Omental fat pad (tissue), 4 donors: ENCODE measurements at places on chromosomes 3 and 15. TPM values are rescaled to one million over a fixed set of nuclear protein-coding genes. Genes with fewer than 3 reads are reported as not detected.

The A4GNT gene
- total RNA-seq, result not detected

The TGM5 gene
- 0.28 TPM for total RNA-seq

The SLC22A14 gene
- 0.65 TPM for total RNA-seq

The SCAANT1 gene
- total RNA-seq, result not detected

The CCDC54 gene
- not detected for total RNA-seq

The SLMAP gene
- 42.7 TPM for total RNA-seq

The SPATA12 gene
- not detected for total RNA-seq

The ALPK3 gene
- total RNA-seq, result 3.1 TPM

The NISCH gene
- total RNA-seq, result 59.8 TPM

The UROC1 gene
- total RNA-seq, result not detected

The IQCF5 gene
- not detected for total RNA-seq

DNA sequence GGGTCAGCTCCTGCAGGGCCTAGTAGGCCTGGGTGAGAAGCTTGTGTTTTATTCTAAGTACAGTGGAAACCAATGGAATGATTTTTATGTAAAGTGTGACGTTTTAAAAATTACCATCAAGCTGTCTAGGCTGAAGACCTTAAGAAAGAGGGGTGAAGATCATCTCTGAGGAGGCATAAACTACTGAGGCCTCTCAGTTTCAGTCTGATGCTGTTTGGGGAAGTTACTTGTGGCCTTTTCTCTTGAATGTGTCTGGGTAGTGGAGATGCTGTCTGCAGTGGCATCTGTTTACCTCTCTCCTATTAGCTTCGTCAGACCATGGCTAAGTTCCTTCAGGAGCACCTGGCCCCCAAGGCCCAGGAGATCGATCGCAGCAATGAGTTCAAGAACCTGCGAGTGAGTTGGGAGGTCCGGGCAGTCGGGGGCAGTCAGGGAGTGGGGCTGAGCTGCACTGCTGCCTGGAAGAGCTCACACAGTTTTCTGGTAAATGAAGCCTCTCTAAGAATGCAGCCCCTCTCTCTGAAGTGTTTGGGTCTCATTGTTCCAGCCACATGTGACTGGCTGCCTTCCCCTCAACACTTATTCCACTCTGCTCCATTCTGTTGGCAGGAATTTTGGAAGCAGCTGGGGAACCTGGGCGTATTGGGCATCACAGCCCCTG is 1.9 kb downstream of the IVD start:
- no peak for DNase-seq

- DNase-seq, result no peak
These were observed 698 bp downstream of the GRM7 start for GRCh38 chr3:6861625-6862000.

- no peak for DNase-seq
These were observed 79.9 kb downstream of the MYH15 start for GRCh38 chr3:108430540-108430939.

- DNase-seq, result no peak
These were observed 313.9 kb upstream of the NR2E3 start for GRCh38 chr15:71496336-71496955.

GRCh38 chr15:101528917-101529299 is 39.4 kb upstream of the PCSK6 start:
- DNase-seq, result no peak

GRCh38 chr15:45892182-45892581 is 257.4 kb downstream of the SQOR start:
- DNase-seq, result no peak

DNA sequence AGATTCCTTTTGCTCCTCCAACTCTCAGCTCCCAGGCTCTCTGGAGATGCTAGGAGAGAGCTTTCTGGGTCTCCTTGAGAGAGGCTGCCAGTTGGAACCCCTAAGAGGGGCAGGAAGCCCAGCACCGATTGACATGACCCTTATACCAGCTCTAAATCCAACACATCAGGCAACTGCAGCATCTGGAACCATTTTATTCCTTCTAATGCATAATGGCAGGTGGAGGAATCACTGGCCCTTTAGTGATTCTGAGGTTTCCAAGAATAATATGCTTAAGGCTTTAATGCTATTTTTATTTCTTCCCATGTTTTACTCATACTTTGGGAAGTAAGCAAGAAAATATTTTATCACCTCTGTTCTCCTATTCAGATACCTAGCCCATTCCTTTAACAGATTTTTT is 60.3 kb upstream of the TEX264 start:
- DNase-seq, result no peak

DNA sequence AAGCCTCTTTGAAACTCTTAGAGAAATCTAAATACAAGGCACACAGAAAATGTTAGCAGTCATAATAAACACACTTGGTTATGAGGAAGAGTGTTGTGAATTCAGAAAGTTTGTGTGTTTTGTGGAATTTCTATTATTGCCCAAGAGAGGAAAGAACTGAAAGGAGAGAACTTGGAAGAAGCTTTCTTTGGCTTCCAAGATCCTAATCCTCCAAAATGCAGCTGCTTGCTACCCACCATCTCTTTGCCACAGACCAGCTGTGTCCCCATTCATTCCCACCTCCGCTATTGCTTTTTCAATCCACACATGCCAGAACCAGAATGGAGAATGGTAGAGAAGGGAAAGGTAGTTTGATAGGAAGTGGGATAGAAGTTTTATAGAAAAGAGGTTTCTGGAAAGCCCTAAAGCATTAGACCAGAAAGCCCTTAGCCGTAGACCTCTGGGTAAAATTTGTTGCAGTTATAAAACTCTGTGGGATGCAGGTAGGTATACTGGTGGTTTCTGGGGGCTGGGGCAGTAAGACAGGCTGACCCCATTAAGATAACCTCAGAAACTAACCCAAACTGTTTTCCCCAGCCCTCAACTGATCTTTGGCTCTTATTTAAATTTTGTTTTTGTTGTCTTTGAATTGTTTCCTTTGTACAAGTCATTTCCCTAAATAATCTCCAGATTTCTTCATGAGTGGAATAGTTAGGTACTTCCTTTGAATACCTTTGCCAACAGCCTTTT is 108.5 kb downstream of the FILIP1L start:
- no peak for DNase-seq

GRCh38 chr3:155495387-155495786 is 201.9 kb upstream of the STRIT1 start:
- no peak for DNase-seq

- DNase-seq, result no peak
These were observed 406.8 kb downstream of the MCTP2 start for GRCh38 chr15:94638183-94638582.

GRCh38 chr15:64447536-64448315 is 12.7 kb upstream of the ZNF609 start:
- DNase-seq, result no peak

DNA sequence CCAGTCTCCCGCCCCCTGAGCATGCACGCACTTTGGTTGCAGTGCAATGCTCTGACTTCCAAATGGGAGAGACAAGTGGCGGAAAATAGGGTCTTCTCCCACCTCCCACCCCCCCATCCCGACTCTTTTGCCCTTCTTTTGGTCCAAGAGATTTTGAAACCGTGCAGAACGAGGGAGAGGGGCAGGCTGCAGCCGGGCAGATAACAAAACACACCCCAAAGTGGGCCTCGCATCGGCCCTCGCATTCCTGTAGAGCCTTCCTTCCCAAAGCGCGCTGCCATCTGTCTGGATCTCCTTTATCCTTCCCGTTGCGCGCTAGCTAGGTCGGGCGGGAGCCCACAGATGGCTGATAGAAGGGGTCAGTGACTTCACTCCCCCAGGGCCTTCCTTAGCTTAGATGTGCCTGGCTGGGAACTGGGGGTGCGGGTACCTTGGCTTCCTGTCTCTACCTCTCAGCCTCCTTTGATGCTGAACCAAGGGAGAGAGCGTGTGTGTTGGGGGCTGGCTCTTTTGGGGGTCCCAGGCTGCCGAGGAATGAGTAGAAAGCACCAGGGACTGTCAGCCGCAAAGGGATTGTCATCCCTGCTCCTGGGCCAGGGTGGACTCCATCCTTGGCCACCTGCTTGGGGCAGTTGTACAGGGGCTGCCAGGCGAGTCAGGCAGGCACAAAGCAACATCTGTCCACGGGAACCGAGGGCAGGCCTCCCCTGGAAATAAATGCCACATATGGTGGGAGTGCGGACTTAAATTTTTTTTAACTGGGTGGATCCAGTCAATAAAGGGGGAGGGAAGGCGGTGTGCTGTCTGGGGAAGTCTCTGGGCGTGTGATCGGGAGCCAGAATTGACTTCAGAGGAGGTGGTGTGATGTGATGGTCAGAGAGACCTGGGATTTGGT is 1.8 kb downstream of the SMAD3 start:
- no peak for DNase-seq

GRCh38 chr3:45199837-45200648 is 26.0 kb downstream of the TMEM158 start:
- no peak for DNase-seq

GRCh38 chr3:11954312-11954934 is 49.8 kb upstream of the SYN2 start:
- DNase-seq, result no peak

GRCh38 chr15:75109736-75110130 is 86.3 kb downstream of the PPCDC start:
- DNase-seq, result no peak

DNA sequence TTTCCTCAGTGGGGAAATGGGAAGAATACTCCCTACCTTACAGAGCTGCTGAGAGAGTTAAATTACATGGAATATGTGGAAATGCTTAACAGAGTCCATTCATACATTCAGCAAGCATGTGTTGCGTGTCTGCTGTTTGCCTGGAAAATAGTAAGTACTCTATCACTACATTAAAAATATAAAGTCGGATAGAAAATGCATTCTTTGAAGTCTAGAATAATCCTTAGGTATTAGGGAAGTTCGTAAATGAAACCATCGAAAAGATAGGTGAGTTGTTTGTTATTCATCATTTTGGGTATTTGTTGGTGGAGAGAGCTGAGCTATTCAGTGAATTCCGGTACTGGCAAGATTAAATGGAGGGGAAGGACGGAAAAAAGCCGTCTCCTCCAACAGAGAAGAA is 200.1 kb downstream of the OPA1 start:
- no peak for DNase-seq

GRCh38 chr3:23206366-23206765 is 3.2 kb downstream of the UBE2E2 start:
- DNase-seq, result no peak

- DNase-seq, result peak; percentile 76
These were observed 708 bp upstream of the GCHFR start for GRCh38 chr15:40762919-40763800.

GRCh38 chr3:116048991-116049390 is 396.3 kb downstream of the LSAMP start:
- DNase-seq, result no peak

DNA sequence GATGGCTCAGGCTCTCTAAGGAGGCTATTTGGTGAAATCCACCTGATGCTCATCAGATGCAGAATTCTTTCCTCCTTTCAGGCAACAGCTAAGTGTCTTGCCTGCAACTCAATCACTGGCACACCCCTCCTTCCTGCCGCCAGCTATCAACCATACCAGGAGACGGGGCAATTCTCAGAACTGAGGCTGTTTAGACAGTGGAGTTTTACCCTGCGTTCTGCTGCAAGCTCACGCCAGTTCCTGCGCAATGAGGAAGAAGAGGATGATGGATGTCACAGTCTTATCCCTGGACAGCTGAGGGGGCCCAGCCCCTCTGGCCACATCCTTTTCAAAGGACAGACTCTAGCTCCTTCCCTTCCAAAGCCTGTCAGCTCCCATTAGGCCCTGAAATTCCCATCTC is 7.0 kb upstream of the MANF start:
- no peak for DNase-seq

DNA sequence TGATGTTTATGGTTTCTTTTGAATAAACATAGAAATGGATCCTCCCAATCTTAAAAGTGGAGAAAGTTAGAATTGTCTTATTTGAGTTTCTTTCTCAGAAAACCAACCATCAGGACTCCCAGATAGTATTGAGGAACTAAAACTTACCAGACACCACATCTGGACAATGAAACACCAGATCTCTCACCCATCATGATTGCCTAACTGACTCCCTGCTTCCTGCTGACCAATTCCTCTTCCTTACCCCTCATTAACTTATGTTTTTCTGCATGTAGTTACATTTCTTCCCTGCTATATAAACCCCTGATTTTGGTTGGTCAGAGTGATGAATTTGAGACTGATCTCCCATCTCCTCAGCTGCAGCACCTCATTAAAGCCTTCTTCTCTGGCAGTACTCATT is 242.0 kb upstream of the SETMAR start:
- DNase-seq, result no peak

DNA sequence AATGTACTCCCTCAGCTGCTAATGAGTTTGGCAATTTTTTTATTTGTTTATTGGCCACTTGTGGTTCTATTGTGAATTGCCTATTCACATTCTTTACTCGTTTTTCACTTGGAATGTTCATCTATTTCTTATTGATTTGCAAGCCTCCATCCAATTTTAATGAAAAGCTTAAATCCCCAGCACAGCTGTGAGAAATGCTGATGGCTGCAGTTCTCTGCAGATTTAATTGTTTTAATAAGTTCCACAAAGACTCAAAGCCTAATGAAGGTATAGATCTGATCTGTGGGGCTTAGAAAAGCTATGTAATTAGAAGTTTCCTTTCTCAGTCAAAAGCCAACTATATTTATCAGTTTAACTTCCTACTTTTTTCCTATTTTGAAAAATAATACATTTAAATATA is 41.5 kb downstream of the LYZL4 start:
- DNase-seq, result no peak

DNA sequence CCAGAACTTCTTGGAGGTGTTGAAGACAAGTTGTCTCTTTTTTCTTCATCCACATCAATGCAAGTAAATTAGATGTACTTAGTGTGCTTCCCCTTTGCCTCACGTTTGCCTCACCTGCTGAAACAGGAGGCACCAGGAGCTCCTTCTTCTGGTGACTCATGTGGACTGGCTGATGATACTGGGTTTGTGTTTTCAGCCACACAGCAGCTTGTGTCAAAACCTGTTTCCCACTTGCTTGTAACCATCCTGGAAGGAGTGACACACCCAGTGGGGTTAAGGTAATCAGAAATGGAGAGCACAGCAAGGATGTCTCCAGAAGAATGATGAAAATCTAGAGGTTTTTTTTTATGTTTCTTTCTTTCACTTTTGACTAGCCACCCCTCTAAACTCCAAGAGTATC is 143.3 kb upstream of the RBMS3 start:
- DNase-seq, result no peak

DNA sequence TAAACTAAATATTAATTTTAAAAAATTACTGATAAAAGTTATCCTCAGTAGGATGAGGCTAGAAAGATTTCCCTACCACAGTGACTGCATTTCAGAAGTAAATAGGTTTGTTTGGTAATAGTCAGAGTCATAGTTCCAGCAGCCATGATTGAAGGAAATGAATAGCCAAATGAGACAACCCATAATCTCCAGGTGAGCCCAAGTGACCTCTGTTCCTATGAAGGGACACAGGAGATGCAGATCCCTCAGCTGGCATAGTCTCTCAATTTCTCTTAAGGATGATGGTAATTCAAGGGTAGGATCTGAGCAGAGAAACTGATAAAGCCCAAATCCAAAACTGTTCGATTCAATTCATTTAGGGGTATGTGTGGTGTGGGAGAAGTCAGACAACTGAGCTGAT is 461.8 kb downstream of the RAP2B start:
- no peak for DNase-seq

DNA sequence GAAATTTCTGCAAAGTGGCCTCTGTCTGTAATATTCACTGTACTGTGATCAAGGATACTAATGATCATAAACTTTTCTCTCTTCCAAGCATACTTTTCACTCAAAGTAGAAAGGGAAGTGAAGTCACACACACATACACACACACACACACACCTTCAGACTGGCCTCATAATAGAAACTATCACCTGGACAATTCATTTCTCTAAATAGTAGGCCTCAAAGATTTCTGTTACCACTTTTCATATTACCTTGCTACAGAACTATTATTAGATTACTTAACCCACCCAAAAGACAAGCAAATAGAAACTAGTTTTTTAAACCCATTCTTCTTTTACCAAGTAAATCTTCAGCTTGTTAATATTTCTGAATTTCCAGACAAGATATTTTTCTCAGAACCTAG is 12.2 kb downstream of the CPB1 start:
- no peak for DNase-seq
